Chondrocyte (in vitro differentiated cells): ENCODE measurements at places on chromosomes 11 and 22. TPM values are rescaled to one million over a fixed set of nuclear protein-coding genes. Genes with fewer than 3 reads are reported as not detected.

HOATZ gene
- total RNA-seq: not detected in 3 replicates

PPP6R3 gene
- total RNA-seq: 73.4 to 76.1 TPM (median 75.1 TPM) in 3 replicates

TAGLN gene
- 854 to 4,666 TPM (median 4,556 TPM) in 3 replicates for total RNA-seq

ADAMTS8 gene
- total RNA-seq: 0.77 to 1.0 TPM (median 1.0 TPM) in 3 replicates

SERPIND1 gene
- not detected in 3 replicates for total RNA-seq

XKR3 gene
- total RNA-seq: not detected in 3 replicates

ADAMTS15 gene
- total RNA-seq: 16.8 to 140 TPM (median 136 TPM) in 3 replicates

KRTAP5-9 gene
- 0.20 to 0.36 TPM in 2 of 3 replicates, not detected in the other for total RNA-seq

BACE1-AS gene
- total RNA-seq: 6.4 to 8.3 TPM (median 7.2 TPM) in 3 replicates

BIK gene
- not detected in 3 replicates for total RNA-seq

APOBEC3G gene
- total RNA-seq: 0.56 to 0.94 TPM (median 0.87 TPM) in 3 replicates
